Stimulated activated CD8-positive, alpha-beta memory T cell treated with anti-CD3 and anti-CD28 coated beads, Interleukin-12 subunit alpha, Interleukin-12 subunit beta, amount 100 ng/mL, for 4 hours (primary cell): ENCODE measurements at places on chromosomes 7 and 10.

GRCh38 chr10:110356628-110357245, 52.0 kb upstream of the SMNDC1 start:
- DNase-seq = peak; percentile 28

DNA sequence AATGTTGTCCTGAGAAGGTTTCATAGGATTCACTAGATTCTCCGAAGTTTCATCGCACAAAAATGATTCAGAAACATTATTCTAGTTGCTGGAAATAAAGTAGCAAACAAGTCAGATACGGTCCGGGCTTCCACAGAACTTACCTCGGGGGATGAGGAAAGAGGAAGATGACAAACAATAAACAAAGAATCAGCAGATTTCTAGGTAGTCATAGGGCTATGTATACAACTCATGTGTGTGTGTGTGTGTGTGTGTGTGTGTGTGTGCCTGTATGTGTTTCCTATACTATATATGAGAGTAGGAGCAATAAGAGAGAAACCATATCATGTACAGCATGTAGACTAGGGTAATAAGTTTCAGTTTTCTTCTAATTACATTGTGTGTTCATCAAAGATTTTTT, 16.5 kb downstream of the TMEM236 start:
- no peak for DNase-seq

- DNase-seq = no peak
Observed at GRCh38 chr10:10233229-10233628, 784.4 kb upstream of the CELF2 start.

GRCh38 chr7:142626420-142627035, 122.7 kb upstream of the PRSS1 start:
- DNase-seq = peak; percentile 14

DNA sequence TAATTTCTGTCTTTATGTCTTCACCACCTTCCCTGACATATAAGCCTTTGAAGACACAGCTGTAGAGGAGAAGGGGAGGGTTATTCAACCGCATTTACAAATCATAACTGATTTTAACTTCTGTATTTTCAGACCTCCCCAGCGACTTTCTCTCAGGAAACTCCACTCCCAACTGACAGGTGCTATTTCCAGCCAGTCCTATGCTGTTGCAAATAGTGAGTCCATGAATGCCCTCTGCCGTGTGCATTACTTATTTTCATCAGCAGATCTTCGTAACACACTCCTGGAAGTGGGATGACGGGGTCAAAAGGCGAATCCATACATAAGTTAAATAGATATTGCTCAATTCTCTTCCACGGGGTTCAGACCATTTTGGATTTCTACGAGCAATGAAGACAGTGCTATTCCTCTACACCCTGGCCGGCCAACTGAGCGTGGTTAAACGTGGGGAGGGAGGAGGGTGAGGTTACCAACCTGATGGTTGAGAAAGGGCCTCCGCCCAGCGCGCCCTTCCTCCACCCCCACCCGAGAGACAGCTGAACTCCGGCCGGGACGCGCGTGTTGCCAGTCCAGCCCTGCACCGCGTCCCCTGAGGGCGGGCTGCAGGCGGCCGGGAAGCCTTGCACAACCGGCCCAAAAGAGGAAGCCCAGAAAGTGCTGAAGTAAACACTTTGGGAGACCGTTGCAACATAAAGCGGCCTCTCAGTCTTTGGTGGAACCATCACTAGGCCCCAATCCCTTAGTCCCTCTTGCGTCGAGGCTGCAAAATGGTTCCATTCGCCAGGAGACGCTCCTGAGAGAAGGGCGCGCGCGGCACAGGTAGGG, at the start of gene APBB1IP:
TSS of gene APBB1IP (plus strand) at position 705 of the 825 bp plus-strand sequence. CDS start 53,986 bp downstream, outside the sequence.
- peak; percentile 28 for DNase-seq

DNA sequence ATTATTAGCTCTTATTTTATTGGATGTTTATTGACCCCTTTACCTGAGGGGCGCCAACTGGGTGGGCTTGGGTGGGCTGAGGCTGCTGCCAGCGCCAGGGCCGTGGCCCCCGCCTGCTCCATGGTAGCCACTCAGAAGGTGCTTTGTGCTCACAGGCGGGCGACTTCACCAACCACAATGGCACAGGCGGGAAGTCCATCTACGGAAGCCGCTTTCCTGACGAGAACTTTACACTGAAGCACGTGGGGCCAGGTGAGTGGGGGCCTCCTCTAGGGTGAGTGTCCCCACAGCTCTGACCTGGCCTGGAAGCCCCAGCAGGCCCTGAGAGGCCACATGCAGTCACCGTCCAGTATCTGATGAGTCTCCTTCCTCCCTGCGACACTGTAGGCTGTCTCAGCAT, 4.1 kb downstream of the PPIF start:
- DNase-seq = no peak

DNA sequence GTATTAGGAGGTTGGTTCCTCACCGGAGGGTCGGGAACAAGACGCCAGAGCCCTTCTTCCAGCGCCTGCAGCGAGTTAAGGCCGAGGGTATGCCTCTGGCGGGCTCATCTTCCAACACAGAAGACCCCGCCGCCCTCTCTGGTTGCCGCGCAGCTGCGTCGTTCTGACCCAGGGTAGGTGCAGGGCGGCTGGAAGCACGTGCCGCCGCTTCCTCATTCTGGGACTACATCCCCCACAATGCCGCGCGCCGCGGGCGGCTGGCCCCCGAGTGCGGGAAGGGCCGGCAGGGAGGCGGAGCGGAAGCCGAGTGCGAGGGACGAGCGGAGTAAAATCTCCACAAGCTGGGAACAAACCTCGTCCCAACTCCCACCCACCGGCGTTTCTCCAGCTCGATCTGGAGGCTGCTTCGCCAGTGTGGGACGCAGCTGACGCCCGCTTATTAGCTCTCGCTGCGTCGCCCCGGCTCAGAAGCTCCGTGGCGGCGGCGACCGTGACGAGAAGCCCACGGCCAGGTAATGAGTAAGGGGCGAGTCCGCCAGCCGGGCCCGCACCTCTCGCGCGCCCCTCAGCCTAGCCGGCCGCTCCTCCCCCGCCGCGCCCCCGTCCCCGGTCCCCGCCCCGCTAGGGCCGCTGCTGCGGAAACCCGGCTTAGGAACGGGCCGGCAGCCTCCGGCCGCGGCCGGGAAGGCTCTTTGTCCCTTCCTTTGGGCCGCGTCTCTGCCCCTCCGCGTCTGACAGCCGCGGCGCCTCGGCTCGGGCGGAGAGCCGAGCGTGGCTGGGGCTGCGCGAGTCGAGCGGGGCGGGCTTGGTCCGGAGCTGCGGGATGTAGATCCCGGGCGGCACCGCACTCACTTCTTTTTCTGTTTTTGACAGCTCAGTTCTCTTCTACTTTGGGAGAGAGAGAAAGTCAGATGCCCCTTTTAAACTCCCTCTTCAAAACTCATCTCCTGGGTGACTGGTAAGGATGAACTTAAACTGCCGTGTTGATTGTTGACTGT, at the start of gene CCDC126:
TSS of gene CCDC126 (plus strand) at position 289 of the 998 bp plus-strand sequence. CDS start 13,934 bp downstream, outside the sequence.
- DNase-seq = peak; percentile 75

GRCh38 chr7:33868166-33868565, 37.2 kb upstream of the BMPER start:
- no peak for DNase-seq

DNA sequence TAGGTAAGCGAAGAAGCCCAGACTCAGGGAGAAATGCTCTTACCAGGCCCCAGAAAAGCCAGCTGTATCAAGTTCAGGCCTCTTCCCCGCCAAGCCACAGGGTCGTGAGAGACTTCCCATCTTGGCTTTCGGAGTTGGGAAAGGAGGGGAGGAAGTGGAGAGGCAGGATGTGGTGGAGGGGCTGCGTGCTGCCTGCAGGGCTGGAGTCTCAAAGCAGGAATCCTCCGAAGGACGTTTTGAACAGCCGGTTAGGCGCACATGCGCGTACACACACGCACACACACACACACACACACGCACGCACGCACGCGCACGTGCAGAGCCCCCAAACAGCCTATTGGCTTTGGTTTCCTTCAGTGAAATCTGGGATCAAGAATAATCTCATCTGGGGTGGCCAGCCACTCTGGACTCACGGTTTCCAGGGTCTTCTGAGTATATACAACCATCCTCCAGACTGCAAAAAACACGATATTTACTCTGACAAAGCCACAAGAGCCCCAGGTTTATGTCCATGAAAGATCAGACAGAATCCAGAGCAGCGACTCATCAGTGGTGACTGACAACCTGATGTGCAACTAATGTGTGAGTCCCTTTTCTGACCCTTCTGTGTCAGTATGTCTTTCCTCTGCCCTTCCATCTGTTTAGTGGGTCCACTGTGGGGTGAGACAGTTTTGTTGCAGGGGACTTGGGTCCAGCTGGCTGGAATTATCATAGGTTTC, 115.0 kb upstream of the ZNF438 start:
- DNase-seq = no peak

- DNase-seq = no peak
Observed at GRCh38 chr7:34260279-34260678, 354.9 kb downstream of the BMPER start.

- DNase-seq = no peak
Observed at GRCh38 chr7:37480041-37481031, 31.7 kb upstream of the ELMO1 start.

GRCh38 chr7:147903536-147904218, 686.9 kb upstream of the C7orf33 start:
- no peak for DNase-seq

GRCh38 chr10:61791216-61791615, 110.3 kb upstream of the ARID5B start:
- DNase-seq = no peak

- no peak for DNase-seq
Observed at GRCh38 chr10:120735773-120736371, 115.3 kb upstream of the WDR11 start.

DNA sequence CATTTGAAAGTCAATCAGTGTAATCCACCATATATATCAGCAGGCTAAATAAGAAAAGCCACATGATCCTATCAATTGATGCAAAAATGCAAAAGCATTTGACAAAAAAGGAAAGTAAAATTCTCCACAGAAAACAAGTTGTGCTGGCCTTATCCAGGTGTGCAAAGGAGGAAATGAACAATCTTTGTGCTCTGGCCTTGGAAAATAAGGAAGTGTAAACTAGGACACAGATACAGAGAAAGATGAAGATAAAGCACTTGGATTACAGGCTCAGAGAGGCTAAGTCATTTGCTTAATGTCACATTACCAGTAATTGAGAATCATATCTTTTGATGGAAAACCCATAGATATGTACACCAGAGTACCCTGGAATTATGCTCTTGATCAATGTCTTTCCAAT, 54.5 kb downstream of the CXCL12 start:
- DNase-seq = no peak

DNA sequence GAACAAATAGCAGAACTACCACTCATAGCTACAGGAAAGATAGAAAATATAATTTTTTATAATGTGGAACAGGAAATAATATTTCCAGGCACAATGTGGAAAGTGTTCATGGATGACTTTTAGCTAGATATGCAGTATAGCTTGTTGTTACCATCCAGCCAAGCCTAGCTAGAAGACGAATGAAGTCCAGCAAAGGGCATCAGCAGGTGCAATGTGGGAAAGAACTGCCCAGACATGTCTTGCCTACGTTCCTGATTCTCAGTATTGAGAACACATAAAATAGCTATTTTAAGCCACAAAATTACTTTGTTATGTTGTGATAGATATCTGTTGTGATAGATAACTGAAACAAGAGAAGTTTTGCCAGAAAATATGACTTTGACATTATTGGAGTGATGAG, 1690.0 kb upstream of the LRRTM3 start:
- DNase-seq = no peak
